Activated CD4-positive, alpha-beta T cell treated with anti-CD3 and anti-CD28 coated beads, Interleukin-2, amount 10 ng/mL, durations not matched to agents 24 days and 14 days (primary cell): ENCODE measurements at places on chromosomes 4 and X. TPM values are rescaled to one million over a fixed set of nuclear protein-coding genes. Genes with fewer than 3 reads are reported as not detected.

Gene F8A3
- total RNA-seq = 24.4 and 29.1 TPM in 2 replicates

GRCh38 chr4:102388611-102389010 lies 43.3 kb upstream of the SLC39A8 start:
- no peak for DNase-seq

DNA sequence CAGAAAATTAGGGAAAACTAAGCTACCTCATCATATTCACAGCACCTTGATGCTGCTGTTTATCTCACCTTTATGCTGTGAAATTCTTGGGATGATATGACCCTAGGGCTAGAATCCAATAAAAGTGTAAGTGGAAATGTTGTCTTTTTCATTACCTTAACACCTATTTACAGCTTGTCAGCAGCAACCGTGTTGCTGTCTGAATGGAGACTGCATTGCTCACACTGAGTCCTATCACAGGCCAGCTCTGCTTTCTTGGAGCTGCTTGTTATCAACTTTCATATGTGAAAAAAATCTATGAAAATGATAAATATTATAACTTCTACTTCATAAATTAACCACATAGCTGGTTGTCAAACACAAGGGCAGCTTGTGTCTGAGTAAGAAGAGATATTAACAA lies 789.5 kb downstream of the TECRL start:
- no peak for DNase-seq

GRCh38 chr4:38639242-38639641 lies 24.8 kb upstream of the KLF3 start:
- no peak for DNase-seq

DNA sequence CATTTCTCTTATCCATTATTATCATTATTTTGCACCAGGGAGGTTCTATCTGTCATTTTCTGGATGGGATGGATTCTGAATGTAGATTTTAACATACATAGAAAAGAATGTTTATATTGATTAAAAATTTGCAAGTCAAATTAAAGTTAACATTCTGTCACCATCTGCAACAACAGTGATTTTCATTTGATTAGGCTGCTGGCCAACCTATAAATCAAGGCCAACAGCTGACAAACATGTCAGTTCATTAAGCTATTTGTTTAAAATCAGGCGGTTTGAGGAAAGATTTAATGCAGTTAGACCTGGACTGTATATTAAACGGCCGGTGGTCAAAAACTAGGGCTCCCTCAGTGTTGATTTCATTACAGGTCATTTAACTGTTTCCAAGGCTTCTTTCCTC lies 109.5 kb upstream of the CBR4 start:
- DNase-seq = no peak

GRCh38 chr4:181870326-181870725 lies 372.9 kb upstream of the TENM3 start:
- DNase-seq = no peak

Gene SORCS2
- total RNA-seq = 0.05 TPM in 1 of 2 replicates, not detected in the other
